ENCODE measurements at places on chromosomes 1 and 21. TPM values are rescaled to one million over a fixed set of nuclear protein-coding genes. Genes with fewer than 3 reads are reported as not detected.
A peak's percentile ranks its signal among the peaks of the same experiment; 100 is the strongest.

RIPPLY3 gene
- total RNA-seq = not detected

FCN3 gene
- total RNA-seq = not detected

PDPN gene
- total RNA-seq = not detected

TGFB2 gene
- not detected for total RNA-seq

DNA sequence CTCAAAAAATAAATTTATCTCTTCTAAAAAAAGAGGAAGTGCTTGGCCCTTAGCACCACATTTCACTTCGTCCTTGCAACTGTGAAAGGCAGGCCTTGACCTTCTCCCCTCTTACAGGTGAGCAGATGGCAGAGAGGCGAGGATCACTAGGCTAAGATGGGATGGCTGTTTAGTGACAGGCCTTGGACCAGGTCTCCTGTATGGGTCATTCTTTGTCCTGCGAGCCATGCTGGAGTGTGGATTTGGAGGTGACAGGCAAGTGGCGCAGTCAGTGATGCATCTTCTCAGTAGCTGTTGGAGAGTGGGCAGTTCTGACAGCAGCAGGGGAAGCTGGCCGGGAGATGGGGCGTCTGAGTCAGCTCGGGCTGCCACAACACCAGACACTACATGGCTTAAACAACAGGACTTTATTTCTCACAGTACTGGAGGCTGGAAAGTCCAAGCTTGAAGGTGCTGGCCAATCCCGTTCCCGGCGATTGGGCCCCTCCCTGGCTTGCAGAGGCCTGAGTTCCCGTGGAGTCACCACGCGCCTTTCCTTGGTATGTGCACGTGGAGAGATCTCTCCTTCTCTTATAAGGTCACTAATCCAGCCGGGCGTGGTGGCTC, 16.5 kb downstream of the SLC27A3 start:
- no peak for DNase-seq
- H3K4me1 ChIP-seq = peaks cover 57% of the 10 kb centered on the region
- peak overlapping the region; percentile 81 for H3K27ac ChIP-seq
- H3K4me3 ChIP-seq = no peak overlapping the region
- H3K27me3 ChIP-seq = peaks cover 11% of the 10 kb centered on the region

GRCh38 chr1:204503913-204504519, 9.4 kb upstream of the PIK3C2B start:
- no peak for DNase-seq
- peaks cover 9% of the 10 kb centered on the region for H3K36me3 ChIP-seq
- no peak overlapping the region for H3K27ac ChIP-seq
- peaks cover 42% of the 10 kb centered on the region for H3K4me1 ChIP-seq

GRCh38 chr1:44786138-44786840, 1.7 kb downstream of the BEST4 start:
- H3K4me1 ChIP-seq = peaks cover 35% of the 10 kb centered on the region
- H3K4me3 ChIP-seq = peak overlapping the region; percentile 56
- peaks cover 10% of the 10 kb centered on the region for H3K36me3 ChIP-seq

DNA sequence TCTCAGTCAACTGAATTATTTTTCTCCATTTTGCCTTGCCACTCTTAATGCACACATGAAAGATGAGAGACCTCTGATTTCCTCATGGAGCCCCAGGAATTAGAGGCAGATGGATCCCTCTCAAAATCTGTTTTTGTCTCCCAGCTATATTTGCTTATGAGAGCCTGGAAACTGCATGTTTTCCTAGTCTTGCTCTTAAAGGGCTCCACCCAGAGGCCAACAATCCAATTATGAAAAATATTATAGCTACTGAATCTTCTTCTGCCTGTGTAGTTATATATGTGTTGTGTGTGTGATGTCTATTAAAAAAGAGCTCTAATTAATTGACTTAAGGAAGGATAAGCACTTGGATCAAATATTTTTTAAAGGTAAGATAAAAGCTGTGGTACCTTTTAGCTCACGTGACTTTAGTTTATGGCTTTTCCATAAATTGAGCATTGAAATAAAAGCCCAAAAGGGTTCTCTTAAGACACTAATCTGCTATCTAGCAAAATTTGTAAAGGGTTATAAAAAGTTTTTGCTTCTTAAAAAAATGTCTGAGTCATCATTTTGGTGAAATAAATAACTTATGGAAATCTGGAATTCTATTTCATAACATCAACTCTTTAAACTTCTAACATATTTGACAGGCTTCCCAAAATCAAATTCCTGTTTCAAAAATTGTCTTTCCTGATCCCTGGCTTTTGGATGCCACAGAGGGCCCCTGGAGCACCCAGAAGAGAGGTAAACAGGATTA, 31.2 kb upstream of the TSPEAR start:
- no peak overlapping the region for H3K27ac ChIP-seq
- no peak overlapping the region for H3K4me3 ChIP-seq
- H3K36me3 ChIP-seq = no peaks in the 10 kb centered on the region
- no peaks in the 10 kb centered on the region for H3K4me1 ChIP-seq
- DNase-seq = no peak
- peaks cover 8% of the 10 kb centered on the region for H3K27me3 ChIP-seq

- H3K27me3 ChIP-seq = no peaks in the 10 kb centered on the region
- no peak for DNase-seq
- no peaks in the 10 kb centered on the region for H3K4me1 ChIP-seq
- no peak overlapping the region for H3K27ac ChIP-seq
- no peaks in the 10 kb centered on the region for H3K36me3 ChIP-seq
- H3K4me3 ChIP-seq = no peak overlapping the region
These were observed 246.1 kb downstream of the FMN2 start for GRCh38 chr1:240337781-240338180.

GRCh38 chr21:42652527-42653230, 742 bp upstream of the PDE9A start:
- no peak for DNase-seq
- H3K27ac ChIP-seq = no peak overlapping the region
- H3K36me3 ChIP-seq = no peaks in the 10 kb centered on the region
- peaks cover 35% of the 10 kb centered on the region for H3K27me3 ChIP-seq
- peak overlapping the region; percentile 65 for H3K4me3 ChIP-seq

- no peak within 1 kb of the TSS for H3K4me3 ChIP-seq
- peak; percentile 49 for DNase-seq
- no peaks in the 10 kb centered on the region for H3K27me3 ChIP-seq
- peaks cover 4% of the 10 kb centered on the region for H3K4me1 ChIP-seq
- no peak within 1 kb of the TSS for H3K27ac ChIP-seq
- peaks cover 9% of the 10 kb centered on the region for H3K36me3 ChIP-seq
These were observed at the start of gene TMEM240 for GRCh38 chr1:1540090-1540817. TSS of gene TMEM240 (minus strand) at chr1:1540624. CDS start at chr1:1540346, 278 bp downstream.

DNA sequence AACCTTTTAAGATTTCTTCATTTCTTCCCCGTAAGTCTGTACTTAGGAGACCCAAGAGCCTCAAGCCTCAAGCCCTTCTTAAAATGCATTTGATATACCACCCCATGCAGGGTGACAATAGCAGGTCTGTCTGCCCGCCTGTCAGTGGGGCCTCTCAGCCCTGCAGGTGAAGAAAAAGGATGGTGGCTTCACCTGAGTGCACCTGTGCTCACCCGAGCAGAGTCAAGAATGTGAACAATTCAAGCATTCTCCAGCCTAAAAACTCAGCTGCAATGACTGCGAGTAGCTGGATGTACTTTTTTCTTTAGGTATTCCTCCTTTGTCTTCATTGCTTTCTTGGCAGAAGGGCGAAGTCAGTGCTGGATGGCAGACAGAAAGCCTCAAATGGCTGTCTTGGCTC, 203.3 kb downstream of the LMX1A start:
- H3K36me3 ChIP-seq = no peaks in the 10 kb centered on the region
- H3K27ac ChIP-seq = no peak overlapping the region
- no peak for DNase-seq
- no peaks in the 10 kb centered on the region for H3K4me1 ChIP-seq
- H3K4me3 ChIP-seq = no peak overlapping the region

DNA sequence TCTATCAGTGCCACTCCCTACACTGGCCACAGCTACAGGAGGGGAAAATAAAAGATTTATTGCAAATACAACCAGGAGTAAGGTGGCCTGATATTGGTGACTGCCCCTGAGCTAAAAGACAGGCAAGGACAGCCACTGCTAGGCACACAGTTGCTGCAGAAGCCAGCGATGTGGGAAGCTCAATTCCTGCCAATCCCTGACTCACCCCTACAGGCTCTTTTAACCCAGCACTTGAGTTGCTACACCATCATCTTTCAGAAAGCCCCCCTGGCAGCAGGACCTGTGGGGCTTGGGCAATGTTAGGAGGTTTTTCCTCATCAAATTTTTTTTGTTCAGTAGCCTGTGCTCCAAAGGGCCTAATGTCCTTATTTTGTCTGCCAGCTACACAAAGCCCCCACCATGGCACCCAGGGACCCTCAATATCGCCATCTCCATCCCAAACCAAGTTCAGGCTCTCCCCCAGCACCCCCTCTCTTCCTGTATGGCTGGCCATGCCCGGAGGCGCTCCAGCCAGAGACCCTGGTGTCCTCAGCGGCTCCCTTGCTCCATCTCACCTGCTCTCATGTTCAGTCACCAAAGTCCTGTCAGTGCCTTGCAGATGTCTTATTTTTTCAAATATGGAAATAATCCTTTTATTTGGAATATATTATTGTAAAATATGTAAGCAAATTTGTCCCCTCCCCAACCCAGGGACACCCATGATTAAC, 13.4 kb downstream of the CLEC20A start:
- no peak overlapping the region for H3K4me3 ChIP-seq
- H3K27me3 ChIP-seq = peaks cover 11% of the 10 kb centered on the region
- H3K27ac ChIP-seq = no peak overlapping the region

DNA sequence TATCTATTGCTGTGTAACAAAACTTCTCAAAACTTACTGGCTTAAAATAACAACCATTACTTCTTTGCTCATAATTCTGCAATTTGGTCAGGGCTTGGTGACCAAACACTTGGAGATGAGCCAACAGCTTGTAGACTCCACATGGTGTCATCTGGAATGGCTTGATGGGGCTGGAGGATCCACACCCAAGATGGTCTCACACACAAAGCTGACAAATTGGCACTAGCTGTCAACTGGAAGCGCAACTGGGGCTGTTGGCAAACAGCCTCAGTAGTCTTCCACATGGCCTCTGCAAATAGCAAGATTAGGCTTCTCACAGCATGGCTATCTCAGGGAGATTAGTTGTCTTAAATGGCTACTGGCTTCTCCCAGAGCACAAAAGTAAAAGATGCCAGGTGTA, 27.1 kb upstream of the MTF2 start:
- H3K4me3 ChIP-seq = no peak overlapping the region
- H3K27me3 ChIP-seq = peaks cover 11% of the 10 kb centered on the region
- H3K27ac ChIP-seq = no peak overlapping the region
- peaks cover 3% of the 10 kb centered on the region for H3K4me1 ChIP-seq
- H3K36me3 ChIP-seq = no peaks in the 10 kb centered on the region

- H3K27me3 ChIP-seq = peaks cover 18% of the 10 kb centered on the region
- H3K4me1 ChIP-seq = no peaks in the 10 kb centered on the region
- H3K4me3 ChIP-seq = no peak overlapping the region
- no peak for DNase-seq
- no peak overlapping the region for H3K27ac ChIP-seq
These were observed 2.9 kb upstream of the PRAMEF12 start for GRCh38 chr1:12770620-12771019.

DNA sequence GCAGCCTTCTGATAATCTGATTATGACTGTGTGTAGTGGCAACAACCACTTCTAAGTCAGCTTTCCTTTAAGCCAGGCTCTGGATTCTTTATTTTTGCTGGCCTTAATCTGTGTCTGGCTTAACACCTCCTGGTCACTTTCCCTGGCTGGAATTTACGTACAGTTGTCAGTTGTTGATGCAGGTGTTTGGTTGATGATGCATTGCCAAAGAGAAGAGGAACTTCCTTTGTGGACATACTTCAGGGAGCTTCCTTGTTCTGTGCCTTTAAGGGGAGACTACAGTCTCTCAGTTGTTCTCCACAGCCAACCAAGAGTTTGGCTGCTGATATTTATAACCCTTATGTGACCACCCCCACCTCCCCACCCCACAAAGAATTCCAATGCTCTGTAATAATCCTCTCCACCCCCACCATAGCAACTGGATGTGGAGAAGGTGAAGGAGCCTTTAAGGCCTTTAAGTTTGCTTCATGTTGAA, 96.0 kb upstream of the BMP8A start:
- H3K4me1 ChIP-seq = peaks cover 78% of the 10 kb centered on the region
- no peak for DNase-seq
- no peak overlapping the region for H3K4me3 ChIP-seq

GRCh38 chr1:192575499-192576189, at the start of gene RGS1:
TSS of gene RGS1 (plus strand) at chr1:192575773. CDS start at chr1:192575793, 20 bp downstream.
- H3K27ac ChIP-seq = peak within 1 kb of the TSS; percentile 90
- H3K4me1 ChIP-seq = peaks cover 88% of the 10 kb centered on the region
- DNase-seq = peak; percentile 72
- H3K4me3 ChIP-seq = peak within 1 kb of the TSS; percentile 75

GRCh38 chr1:193143285-193143684, 21.5 kb downstream of the CDC73 start:
- no peak overlapping the region for H3K27ac ChIP-seq
- no peaks in the 10 kb centered on the region for H3K27me3 ChIP-seq

- peaks cover 2% of the 10 kb centered on the region for H3K27me3 ChIP-seq
- DNase-seq = no peak
- H3K36me3 ChIP-seq = no peaks in the 10 kb centered on the region
These were observed 33.6 kb upstream of the THEM4 start for GRCh38 chr1:151942882-151943281.

GRCh38 chr21:44632067-44632466, 5.1 kb upstream of the KRTAP10-10 start:
- peaks cover 12% of the 10 kb centered on the region for H3K4me1 ChIP-seq
- no peak overlapping the region for H3K27ac ChIP-seq
- no peak for DNase-seq

All from activated CD4-positive, alpha-beta T cell treated with anti-CD3 and anti-CD28 coated beads, Interleukin-2, amount 10 ng/mL, durations not matched to agents 7 days and 5 days (primary cell).